Cardiac atrium fibroblast (primary cell): ENCODE measurements at places on chromosomes 12 and 14. TPM values are rescaled to one million over a fixed set of nuclear protein-coding genes. Genes with fewer than 3 reads are reported as not detected.

The DCN gene
- total RNA-seq = 1,647 and 2,415 TPM in 2 replicates

The ESR2 gene
- total RNA-seq = not detected in 2 replicates

The PLEKHG7 gene
- total RNA-seq = not detected in 2 replicates

The CPNE6 gene
- not detected in 2 replicates for total RNA-seq

The GPX2 gene
- not detected in 2 replicates for total RNA-seq

The SERPINA5 gene
- 1.1 and 1.5 TPM in 2 replicates for total RNA-seq

The CD69 gene
- not detected in 2 replicates for total RNA-seq

The COCH gene
- total RNA-seq = 0.32 and 1.3 TPM in 2 replicates

The LGMN gene
- 99.5 and 147 TPM in 2 replicates for total RNA-seq

The TNS2 gene
- total RNA-seq = 99.6 and 100 TPM in 2 replicates

The SETD1B gene
- 3.1 and 4.7 TPM in 2 replicates for total RNA-seq

The CLEC2D gene
- total RNA-seq = 0.36 and 0.97 TPM in 2 replicates

The KLHL42 gene
- 10.7 and 12.5 TPM in 2 replicates for total RNA-seq

The PMCH gene
- not detected in 2 replicates for total RNA-seq

The RACGAP1 gene
- total RNA-seq = 21.1 and 29.3 TPM in 2 replicates

The KLRC4 gene
- not detected in 2 replicates for total RNA-seq

The TDRD9 gene
- 0.97 and 1.8 TPM in 2 replicates for total RNA-seq

The GPRC5D gene
- total RNA-seq = not detected in 2 replicates

The HSPB8 gene
- total RNA-seq = 9.7 and 27.7 TPM in 2 replicates

The PTHLH gene
- not detected in 2 replicates for total RNA-seq

The FAM186B gene
- total RNA-seq = 0.54 TPM in 1 of 2 replicates, not detected in the other
